H1 (cell line): ENCODE measurements at places on chromosomes 6 and 20. TPM values are rescaled to one million over a fixed set of nuclear protein-coding genes. Genes with fewer than 3 reads are reported as not detected.

The PXDC1 gene
- total RNA-seq: 1.7 TPM in 2 replicates

The TRIM10 gene
- total RNA-seq: not detected in 2 replicates

GRCh38 chr20:24950836-24951525, 1.9 kb downstream of the CST7 start:
- H3K4me1 ChIP-seq: no peaks in the 10 kb centered on the region
- no peak overlapping the region for H3K4me3 ChIP-seq
- DNase-seq: peak; percentile 43
- H3K27me3 ChIP-seq: no peaks in the 10 kb centered on the region

The BPIFA1 gene
- not detected in 2 replicates for total RNA-seq

The C20orf96 gene
- total RNA-seq: 21.0 and 22.7 TPM in 2 replicates

The ZNF76 gene
- total RNA-seq: 17.9 and 18.3 TPM in 2 replicates

- no peak for DNase-seq
- no peaks in the 10 kb centered on the region for H3K36me3 ChIP-seq
- H3K4me3 ChIP-seq: peak overlapping the region; percentile 20
- no peak overlapping the region for H3K27ac ChIP-seq
- H3K4me1 ChIP-seq: no peaks in the 10 kb centered on the region
These were observed 144.6 kb downstream of the SOBP start for GRCh38 chr6:107634324-107635056.
